ENCODE measurements at places on chromosomes 6 and 20. TPM values are rescaled to one million over a fixed set of nuclear protein-coding genes. Genes with fewer than 3 reads are reported as not detected.

Gene PI3
- total RNA-seq, result not detected

Gene NOX3
- not detected for total RNA-seq

Gene DHX16
- 19.4 TPM for total RNA-seq

Gene ME1
- total RNA-seq, result 42.1 TPM

Gene DEFB132
- not detected for total RNA-seq

Gene MMP24
- 0.40 TPM for total RNA-seq

Gene CD24
- not detected for total RNA-seq

Gene NHLRC1
- 3.3 TPM for total RNA-seq

Gene CCN5
- 292 TPM for total RNA-seq

Gene TRIM15
- not detected for total RNA-seq

Gene RAB23
- 11.1 TPM for total RNA-seq

Gene DEF6
- total RNA-seq, result 2.9 TPM

Gene RSPH9
- total RNA-seq, result not detected

Gene OR10C1
- not detected for total RNA-seq

Gene SIRPB2
- total RNA-seq, result 2.6 TPM

Gene SLC17A2
- not detected for total RNA-seq

Gene UNC5CL
- total RNA-seq, result 0.85 TPM

Gene PTPRT
- total RNA-seq, result 0.06 TPM

Gene GPR6
- total RNA-seq, result not detected

Gene FAM209B
- not detected for total RNA-seq

Gene LKAAEAR1
- 0.29 TPM for total RNA-seq

Gene FOXA2
- not detected for total RNA-seq

Gene ZFP57
- total RNA-seq, result 0.48 TPM

Gene C6orf132
- 0.64 TPM for total RNA-seq

Gene NUP43
- 22.5 TPM for total RNA-seq

Gene LY6G5C
- total RNA-seq, result 3.8 TPM

Gene NKX2-2
- not detected for total RNA-seq

Gene SYCP2L
- 0.38 TPM for total RNA-seq

Gene ZC3H12D
- total RNA-seq, result 0.56 TPM

Gene DPPA5
- total RNA-seq, result not detected

Data from right cardiac atrium (tissue), 5 donors.